Renal cortex interstitium (tissue), 15 donors: ENCODE measurements at places on chromosomes 16 and 17. TPM values are rescaled to one million over a fixed set of nuclear protein-coding genes. Genes with fewer than 3 reads are reported as not detected.

GRCh38 chr16:23505671-23506605 lies 4.4 kb downstream of the GGA2 start:
- DNase-seq = no peak

GRCh38 chr17:2719861-2720260 lies 8.3 kb upstream of the CLUH start:
- DNase-seq = no peak

DNA sequence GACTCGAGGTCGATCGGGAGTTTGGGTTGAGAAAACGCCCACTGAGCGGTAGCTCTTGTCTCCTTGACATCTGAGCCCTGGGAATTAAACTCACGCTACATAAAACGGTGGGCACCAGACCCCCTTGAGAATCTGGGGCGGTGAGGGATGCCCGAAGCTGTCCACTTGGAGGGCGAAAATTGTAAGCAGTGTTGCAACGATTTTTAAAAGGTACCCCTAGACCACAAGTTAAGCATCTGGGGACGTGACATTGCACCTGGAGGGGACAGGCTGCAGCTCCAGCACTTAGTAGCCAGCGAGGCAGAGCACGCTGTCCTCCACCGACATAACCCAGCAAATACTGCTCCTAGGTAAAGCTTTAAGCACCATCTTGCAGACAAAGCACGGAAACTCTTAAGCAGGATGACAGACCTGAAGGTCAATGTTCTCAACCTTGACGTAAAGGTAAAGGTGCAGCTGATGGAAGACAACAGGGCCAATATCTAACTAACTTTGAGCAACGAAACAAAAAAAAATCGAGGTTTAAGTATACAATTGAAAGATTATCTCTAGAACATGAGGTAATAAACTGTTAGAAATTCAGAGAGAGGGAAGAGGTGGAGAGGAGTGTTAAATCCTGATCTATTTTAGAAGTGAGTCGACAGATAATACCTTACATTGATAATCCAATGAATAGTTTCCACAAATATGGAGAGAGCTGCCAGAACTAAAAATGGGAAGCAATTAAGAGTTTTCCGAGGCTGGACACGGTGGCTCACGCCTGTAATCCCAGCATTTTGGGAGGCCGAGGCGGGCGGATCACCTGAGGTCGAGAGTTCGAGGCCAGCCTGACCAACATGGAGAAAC lies 921 bp upstream of the CDR2 start:
- DNase-seq = no peak

GRCh38 chr17:82447876-82448275 lies 2.7 kb downstream of the CYBC1 start:
- DNase-seq = no peak

DNA sequence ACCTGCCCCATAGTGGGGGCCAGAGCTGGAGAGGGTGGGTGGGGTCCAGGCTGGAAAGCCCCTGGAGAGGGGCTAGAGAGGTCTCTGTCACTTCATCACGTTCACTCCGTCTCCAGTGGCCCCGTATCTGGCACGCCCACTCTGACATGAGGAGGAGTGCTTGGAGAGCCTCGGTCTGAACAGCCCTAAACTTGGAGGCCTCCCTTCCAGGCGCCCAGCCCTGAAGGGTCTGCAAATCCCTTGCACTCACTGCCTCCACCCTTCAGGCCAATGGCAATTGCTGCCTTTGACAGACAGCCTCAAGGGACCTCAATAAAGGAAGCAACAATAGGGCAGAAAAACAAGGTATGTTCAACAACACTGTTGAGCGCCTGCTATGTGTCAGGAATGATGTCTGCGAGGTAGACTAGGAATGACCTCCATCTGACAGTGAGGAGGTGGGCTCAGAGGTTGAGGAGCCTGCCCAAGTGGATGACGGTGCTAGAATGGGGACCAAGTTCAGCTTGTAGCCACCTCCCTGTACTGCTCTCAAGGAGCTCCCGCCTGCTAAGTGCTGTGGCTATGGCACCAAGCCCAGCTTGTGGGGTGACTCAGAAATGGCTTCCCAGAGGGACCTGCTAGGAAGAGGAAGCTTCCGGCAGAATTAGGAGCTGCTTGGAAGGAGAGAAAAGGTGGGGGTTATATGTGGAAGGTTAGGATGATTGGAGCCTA lies 2.9 kb upstream of the EPX start:
- DNase-seq = no peak

DNA sequence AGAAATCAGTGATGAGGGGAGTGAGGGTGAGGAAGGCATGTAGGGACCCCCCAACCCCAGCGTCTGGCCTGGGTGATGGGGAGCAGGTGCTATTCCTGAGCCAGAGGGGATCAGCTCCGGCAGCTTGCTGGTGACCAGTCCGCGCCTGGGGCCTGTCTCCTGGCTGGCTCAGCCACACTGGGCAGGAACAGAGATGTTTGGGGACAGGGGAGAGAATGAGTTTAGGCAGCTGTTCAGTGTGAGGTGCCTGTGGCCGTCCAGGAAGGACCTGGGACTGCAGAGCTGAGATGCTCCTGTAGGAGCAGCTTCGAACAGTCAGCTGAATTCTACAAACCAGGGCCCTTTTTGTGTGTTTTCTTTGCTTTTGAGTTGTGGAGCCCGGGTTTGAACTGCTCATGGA lies 23.2 kb upstream of the SPNS2 start:
- no peak for DNase-seq

DNA sequence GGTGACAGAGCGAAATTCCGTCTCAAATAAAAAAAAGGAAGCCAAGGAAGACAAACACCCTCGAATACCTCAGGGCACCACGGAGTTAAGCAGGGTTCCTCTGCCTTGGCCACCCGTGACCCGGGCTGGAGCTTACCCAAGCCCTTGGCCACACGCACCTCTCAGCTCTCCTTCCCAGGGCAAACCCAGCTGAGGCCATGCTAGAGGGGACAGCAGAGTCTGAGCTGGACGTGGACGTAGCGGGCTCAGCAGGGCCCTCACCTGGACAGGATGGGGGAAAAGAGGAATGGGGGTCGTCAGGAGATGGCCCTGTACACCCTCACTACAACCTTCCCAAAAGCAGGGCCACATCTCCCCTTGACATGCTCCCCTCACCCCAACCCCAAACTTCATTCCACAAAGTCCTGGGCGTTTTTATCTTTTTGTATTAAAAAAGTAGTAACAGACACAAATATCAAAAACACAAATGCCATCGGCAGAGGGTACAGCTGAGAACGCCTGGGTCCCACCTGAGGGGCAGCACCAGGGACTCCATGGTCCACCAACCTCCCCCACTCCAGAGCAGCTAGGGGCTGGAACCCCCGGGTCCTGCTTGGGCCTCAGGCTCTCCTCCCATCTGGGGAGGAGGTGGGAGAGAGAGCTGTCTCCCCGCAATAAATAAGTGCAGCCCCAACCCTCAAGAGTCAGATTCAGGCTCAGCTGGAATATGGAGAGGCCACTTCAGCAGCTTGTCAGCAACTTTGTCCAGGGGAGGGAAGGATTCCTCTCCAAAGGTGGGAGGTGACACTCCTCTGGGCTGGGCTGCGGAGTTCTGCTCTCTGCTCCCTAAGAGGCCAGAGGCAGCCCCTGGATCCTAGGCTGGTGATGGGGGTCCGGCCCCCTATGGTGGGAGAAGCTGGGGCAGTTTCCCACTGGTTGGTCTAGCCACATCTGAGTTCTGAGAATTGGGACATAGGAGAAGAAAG lies 11.9 kb downstream of the PER1 start:
- no peak for DNase-seq

GRCh38 chr17:46877466-46877865 lies 26.1 kb downstream of the WNT9B start:
- no peak for DNase-seq

Gene GCGR
- 7.1 TPM for polyA plus RNA-seq

Gene RSPRY1
- 45.0 TPM for polyA plus RNA-seq

Gene KCNJ12
- polyA plus RNA-seq = 4.3 TPM
